Renal pelvis (tissue), 12 donors: ENCODE measurements at places on chromosomes 5 and 9. TPM values are rescaled to one million over a fixed set of nuclear protein-coding genes. Genes with fewer than 3 reads are reported as not detected.

Gene SLC36A3
- polyA plus RNA-seq, result not detected

DNA sequence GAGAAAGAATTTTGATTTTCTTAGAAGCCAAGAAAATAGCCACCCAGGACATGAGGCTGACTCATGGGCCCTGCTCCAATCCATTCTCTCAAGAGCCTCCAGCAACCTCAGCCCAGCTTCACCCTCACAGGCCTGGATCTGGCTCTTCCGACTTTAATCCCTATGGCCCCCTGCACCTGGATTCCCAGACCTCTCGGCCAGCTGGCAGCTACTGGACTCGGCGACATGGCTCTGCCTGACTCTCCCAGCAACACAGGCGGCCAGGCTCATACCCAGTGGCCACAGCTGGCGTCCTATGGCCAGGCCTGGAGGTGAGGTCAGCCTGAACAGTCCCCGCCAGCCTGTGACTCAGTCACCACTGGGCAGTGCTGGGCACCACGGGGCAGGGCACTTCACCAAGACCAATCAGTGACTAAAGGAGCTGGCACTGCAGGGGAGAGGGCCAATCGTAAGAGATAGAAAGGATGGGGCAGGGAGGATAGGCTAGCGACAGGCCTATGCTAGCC is 6.2 kb upstream of the PDLIM4 start:
- no peak for DNase-seq

DNA sequence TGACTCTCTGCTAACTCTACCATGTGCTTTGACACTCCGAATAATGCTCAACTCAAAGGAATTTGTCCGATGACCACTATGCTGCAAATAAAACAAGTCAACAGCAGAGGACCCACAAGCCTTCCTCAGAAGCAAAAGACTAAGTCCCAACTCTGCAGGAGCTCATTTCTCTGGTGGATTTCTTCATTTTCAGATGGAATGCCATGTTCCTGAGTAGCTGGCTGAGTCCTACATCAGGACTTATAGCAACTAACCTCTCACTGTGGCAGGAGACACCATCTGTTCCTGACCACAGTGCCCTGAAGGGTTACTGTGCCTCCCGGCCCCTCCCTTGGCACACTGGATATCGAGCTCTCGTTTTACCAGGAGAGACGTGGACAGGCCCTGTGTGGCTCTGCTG is 20.8 kb downstream of the LHFPL2 start:
- no peak for DNase-seq

Gene DMRT3
- 2.6 TPM for polyA plus RNA-seq

- DNase-seq, result no peak
Observed at GRCh38 chr5:83973925-83974815, 253.5 kb upstream of the HAPLN1 start.

DNA sequence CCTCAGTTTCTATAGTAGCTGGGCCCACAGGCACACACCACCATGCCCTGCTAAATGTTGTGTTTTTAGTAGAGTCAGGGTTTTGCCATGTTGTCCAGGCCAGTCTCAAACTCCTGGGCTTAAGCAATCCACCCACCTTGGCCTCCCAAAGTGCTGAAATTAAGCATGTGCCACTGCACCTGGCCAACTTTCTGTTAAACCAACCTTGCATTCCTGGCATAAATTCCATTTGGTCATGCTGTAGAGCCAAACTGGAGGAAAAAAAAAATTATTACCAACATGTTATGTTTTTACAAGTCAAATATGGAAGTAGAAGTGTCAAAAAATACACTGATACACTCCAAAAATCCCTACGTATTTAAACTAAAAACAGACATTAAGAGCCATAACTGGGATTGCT is 54.1 kb downstream of the ERMP1 start:
- no peak for DNase-seq

DNA sequence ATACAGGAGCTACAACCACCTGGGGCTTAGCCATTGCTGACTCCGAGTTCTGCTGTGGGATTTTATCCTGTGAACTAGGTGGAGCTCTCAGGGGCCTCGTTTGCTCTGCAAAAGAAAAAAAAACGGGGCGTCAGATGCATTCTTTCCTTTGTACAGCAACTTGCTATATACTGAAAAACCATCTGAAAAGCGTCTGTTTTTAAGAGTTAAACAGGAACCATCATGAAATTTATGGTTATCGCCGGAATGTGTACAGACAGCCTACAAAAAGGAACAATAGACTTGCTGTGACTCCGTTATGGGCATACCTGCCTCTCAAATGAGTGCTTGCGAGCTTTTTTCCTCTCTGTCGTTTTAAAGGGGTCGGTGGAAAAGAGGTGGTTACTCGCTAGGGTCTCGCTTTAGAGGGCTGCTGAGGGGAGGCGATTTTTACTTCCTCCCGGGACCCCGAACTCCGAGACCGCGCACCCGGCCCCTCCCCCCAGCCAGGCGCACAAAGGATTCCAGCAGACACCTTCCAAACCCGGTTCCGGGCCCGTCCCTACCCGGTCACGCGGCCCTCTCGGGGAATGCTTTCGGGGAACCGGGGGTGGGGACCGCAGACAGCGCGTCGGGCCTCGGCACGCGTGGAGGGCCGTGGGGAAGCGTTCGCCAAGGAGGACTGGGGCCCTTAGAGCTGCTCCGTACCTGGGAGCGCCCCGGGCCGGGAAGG is 826 bp downstream of the PAIP1 start:
- peak; percentile 52 for DNase-seq
